ENCODE measurements at places on chromosomes 12 and 14.

- no peak for DNase-seq
- H3K27me3 ChIP-seq = no peaks in the 10 kb centered on the region
- no peaks in the 10 kb centered on the region for H3K36me3 ChIP-seq
- H3K4me1 ChIP-seq = no peaks in the 10 kb centered on the region
These were observed 8.1 kb downstream of the OR10G2 start for GRCh38 chr14:21626491-21627230.

GRCh38 chr14:50756300-50756699 lies 74.7 kb downstream of the NIN start:
- no peak overlapping the region for H3K27ac ChIP-seq
- no peak overlapping the region for H3K4me3 ChIP-seq
- peaks cover 79% of the 10 kb centered on the region for H3K36me3 ChIP-seq
- DNase-seq = no peak

DNA sequence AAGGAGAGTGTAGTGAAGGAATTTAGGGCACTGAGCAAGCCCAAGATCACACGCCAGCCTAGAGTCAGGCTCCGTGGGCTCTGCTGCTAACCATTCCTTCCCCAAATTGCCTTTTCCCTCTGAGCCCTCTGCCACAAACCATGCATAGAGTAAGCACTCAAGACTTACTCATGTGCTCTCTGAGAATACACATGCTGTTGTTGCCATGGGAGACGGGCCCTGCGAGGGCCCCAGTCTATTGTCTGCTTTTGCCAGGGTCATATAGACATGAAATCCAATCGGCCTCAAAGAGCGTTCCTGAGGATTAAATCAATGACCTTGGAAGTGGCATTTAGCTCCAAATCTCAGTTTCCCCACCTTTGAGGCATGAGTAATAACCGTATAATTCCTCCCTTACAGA lies 48.7 kb upstream of the WSCD2 start:
- H3K27me3 ChIP-seq = peaks cover 13% of the 10 kb centered on the region
- no peak overlapping the region for H3K4me3 ChIP-seq
- DNase-seq = no peak
- no peaks in the 10 kb centered on the region for H3K36me3 ChIP-seq

GRCh38 chr12:55654511-55655214 lies 18.0 kb downstream of the OR10P1 start:
- no peaks in the 10 kb centered on the region for H3K36me3 ChIP-seq
- no peak overlapping the region for H3K4me3 ChIP-seq
- H3K27me3 ChIP-seq = no peaks in the 10 kb centered on the region
- H3K27ac ChIP-seq = no peak overlapping the region
- peaks cover 8% of the 10 kb centered on the region for H3K4me1 ChIP-seq
- no peak for DNase-seq

GRCh38 chr12:51187370-51187987 lies 14.5 kb upstream of the TFCP2 start:
- DNase-seq = no peak
- H3K27me3 ChIP-seq = no peaks in the 10 kb centered on the region
- no peak overlapping the region for H3K4me3 ChIP-seq
- no peak overlapping the region for H3K27ac ChIP-seq
- peaks cover 29% of the 10 kb centered on the region for H3K36me3 ChIP-seq
- no peaks in the 10 kb centered on the region for H3K4me1 ChIP-seq

- H3K4me1 ChIP-seq = no peaks in the 10 kb centered on the region
- no peak overlapping the region for H3K4me3 ChIP-seq
- no peaks in the 10 kb centered on the region for H3K36me3 ChIP-seq
- H3K27me3 ChIP-seq = peaks cover 29% of the 10 kb centered on the region
- H3K27ac ChIP-seq = no peak overlapping the region
These were observed 28.4 kb upstream of the TBX5 start for GRCh38 chr12:114434341-114434740.

DNA sequence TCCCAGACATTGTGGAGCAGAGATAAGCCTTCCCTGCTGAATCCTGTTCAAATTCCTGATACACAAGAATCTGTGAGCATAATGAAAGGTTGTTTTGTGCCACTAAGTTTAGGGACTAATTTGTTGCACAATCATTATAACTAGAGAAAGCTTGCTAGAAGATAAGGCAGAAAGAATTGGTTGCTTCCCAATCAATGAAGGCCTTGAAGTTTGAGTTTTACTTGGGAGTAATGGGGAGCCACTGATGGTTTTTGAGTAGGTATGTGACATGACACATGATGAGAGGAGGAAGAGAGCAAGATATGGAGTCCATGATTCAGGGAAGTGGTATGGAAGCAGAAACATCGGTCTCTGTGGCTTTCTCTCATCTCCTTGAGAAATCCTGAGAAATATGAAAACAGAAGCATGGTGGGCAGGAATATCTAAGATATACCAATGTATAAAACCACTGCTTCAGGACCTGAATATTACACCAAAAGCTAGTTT lies 13.3 kb upstream of the TCP11L2 start:
- no peak for DNase-seq
- H3K4me1 ChIP-seq = no peaks in the 10 kb centered on the region
- H3K27ac ChIP-seq = no peak overlapping the region

GRCh38 chr12:29616664-29617406 lies 119.3 kb upstream of the OVCH1 start:
- no peak overlapping the region for H3K27ac ChIP-seq
- H3K4me1 ChIP-seq = no peaks in the 10 kb centered on the region
- no peaks in the 10 kb centered on the region for H3K27me3 ChIP-seq
- DNase-seq = no peak

GRCh38 chr12:58764100-58764953 lies 156.0 kb downstream of the LRIG3 start:
- H3K27ac ChIP-seq = no peak overlapping the region
- no peaks in the 10 kb centered on the region for H3K4me1 ChIP-seq
- H3K36me3 ChIP-seq = no peaks in the 10 kb centered on the region
- no peak for DNase-seq

GRCh38 chr12:103626498-103626897 lies 39.4 kb downstream of the STAB2 start:
- H3K27me3 ChIP-seq = no peaks in the 10 kb centered on the region
- H3K27ac ChIP-seq = no peak overlapping the region
- no peak for DNase-seq
- H3K4me3 ChIP-seq = no peak overlapping the region
- no peaks in the 10 kb centered on the region for H3K36me3 ChIP-seq

GRCh38 chr12:132390287-132391076 lies 61.1 kb upstream of the GALNT9 start:
- peaks cover 25% of the 10 kb centered on the region for H3K27me3 ChIP-seq
- DNase-seq = no peak
- H3K4me1 ChIP-seq = no peaks in the 10 kb centered on the region
- no peak overlapping the region for H3K27ac ChIP-seq

GRCh38 chr12:132356691-132357622 lies 27.6 kb upstream of the GALNT9 start:
- H3K27me3 ChIP-seq = peaks cover 36% of the 10 kb centered on the region
- no peak overlapping the region for H3K4me3 ChIP-seq
- no peaks in the 10 kb centered on the region for H3K36me3 ChIP-seq

GRCh38 chr12:3036901-3037600 lies 40.1 kb upstream of the TSPAN9 start:
- peaks cover 34% of the 10 kb centered on the region for H3K36me3 ChIP-seq
- DNase-seq = no peak
- H3K27ac ChIP-seq = no peak overlapping the region
- no peak overlapping the region for H3K4me3 ChIP-seq
- H3K27me3 ChIP-seq = no peaks in the 10 kb centered on the region
- peaks cover 11% of the 10 kb centered on the region for H3K4me1 ChIP-seq

DNA sequence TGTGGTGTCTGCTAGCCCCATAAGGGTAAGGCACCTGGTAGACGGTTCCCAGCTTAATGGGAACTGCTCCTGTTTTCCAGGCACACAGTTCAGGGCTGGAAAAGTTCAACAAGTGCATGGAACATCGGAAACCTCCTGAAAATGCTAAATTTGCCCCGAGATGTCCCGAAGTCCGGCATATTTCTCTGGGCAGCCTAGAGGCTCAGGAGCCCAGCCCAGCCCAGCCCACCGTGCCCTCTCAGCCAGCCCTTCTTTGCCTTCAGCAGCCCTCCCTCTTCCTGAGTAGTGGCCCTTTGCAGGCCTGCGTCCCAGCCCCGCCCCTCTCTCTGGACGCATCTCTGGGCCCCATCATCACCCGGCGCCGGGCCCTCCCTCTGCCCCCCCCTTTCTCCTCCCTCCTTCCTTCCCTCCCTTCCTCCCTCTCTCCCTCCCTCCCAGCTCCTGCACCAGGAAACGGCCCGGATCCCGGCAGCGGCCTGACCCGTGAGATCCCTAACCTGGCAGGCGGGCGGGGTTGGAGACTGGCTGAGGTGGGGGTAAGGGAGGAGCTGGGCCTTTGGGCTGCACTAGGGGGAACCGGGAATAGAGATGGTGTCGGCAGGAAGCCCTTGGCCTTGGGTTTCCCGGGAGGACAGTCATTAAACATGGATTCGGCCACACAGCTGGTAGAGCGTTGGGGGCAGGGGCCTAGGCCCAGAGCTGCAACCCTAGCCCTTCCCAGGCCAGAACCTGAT lies at the start of gene BCL2L2:
BCL2L2 (plus strand) TSS at position 422 of the 734 bp plus-strand sequence. CDS start 935 bp downstream, outside the sequence.
- H3K27ac ChIP-seq = peak within 1 kb of the TSS; percentile 82
- H3K36me3 ChIP-seq = peaks cover 36% of the 10 kb centered on the region
- H3K27me3 ChIP-seq = no peaks in the 10 kb centered on the region
- peak within 1 kb of the TSS; percentile 65 for H3K4me3 ChIP-seq
- DNase-seq = peak; percentile 94
